Heart left ventricle (tissue), 16 donors: ENCODE measurements at places on chromosomes 11 and 22. TPM values are rescaled to one million over a fixed set of nuclear protein-coding genes. Genes with fewer than 3 reads are reported as not detected.

Gene ADAMTS15
- total RNA-seq = 5.3 TPM

Gene MLC1
- total RNA-seq = 0.10 TPM

Gene SCUBE2
- 4.3 TPM for total RNA-seq

Gene ZC3H12C
- 16.0 TPM for total RNA-seq

Gene SAA1
- not detected for total RNA-seq

Gene CDC42EP2
- 13.8 TPM for total RNA-seq

Gene OR4P4
- not detected for total RNA-seq

Gene C22orf42
- not detected for total RNA-seq

Gene PNPLA5
- not detected for total RNA-seq

Gene UNC93B1
- 19.3 TPM for total RNA-seq

Gene TOLLIP
- total RNA-seq = 48.7 TPM
